ENCODE measurements at places on chromosomes 5 and 9.
A peak's percentile ranks its signal among the peaks of the same experiment; 100 is the strongest.

DNA sequence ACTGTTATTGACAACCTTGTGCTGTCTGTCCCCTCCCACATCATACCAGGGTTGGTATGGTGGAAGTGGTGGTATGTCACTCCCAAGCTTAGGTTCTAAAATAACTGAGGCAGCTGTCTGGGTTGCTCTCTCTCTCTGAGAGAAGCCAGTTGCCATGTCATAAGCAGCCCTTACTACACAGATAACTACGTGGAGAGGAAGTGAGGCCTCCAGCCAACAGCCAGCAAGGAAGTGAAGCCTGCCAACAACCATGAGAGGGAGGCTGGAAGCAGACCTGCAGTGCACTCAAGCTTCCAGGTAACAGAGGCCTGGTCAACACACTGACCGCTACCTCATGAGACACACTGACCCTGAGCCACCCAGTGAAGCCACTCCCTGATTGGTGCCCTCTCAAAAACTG is 18.6 kb downstream of the CTNNAL1 start:
- peak; percentile 33 for DNase-seq

- DNase-seq = no peak
Measured at GRCh38 chr9:2242831-2243330, 227.7 kb downstream of the SMARCA2 start.

DNA sequence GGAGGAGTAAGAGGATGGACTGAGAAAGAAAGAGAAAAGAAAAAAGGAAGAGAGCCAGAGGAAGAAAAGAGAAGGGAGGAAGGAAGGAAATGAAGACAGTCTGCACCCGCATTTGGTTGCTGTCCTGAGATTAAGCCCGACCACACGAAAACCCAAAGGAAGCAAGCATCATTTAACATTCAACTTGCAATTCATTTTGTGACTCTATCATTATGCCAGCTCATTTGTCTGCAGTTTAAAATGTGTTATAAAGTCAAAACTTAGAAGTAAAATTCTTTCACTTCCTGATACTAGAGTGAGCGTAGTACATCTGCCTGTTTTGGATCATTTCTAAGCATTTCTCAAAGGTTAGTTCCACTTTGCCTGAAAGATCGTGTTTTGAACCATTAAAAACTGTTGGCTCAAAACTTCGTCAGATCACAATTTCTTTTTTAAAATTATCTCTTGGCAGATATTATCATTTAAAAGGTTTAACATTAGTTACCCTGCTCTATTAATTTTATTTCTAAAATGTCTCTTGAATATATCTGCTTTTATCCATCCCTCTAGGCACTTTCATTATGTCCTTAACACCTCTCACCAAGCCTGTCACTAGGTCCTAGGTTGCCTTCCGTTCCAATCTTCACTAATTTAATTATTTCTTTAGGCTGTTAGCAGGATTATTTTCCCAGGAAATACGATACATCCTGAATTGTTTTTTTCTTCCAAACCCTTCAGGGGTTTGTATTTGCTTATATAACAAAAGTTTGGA is 240.9 kb downstream of the TLE4 start:
- DNase-seq = peak; percentile 60

- DNase-seq = no peak
Measured at GRCh38 chr5:123803359-123803758, 291.4 kb downstream of the CSNK1G3 start.

GRCh38 chr9:133605446-133605845 is 3.7 kb downstream of the FAM163B start:
- DNase-seq = no peak

GRCh38 chr9:91693226-91693625 is 256.8 kb downstream of the ROR2 start:
- DNase-seq = no peak

Data from suppressor macrophage treated with lipopolysaccharide for 4 hours (primary cell).